ENCODE measurements at places on chromosomes 2 and 18.
A peak's percentile ranks its signal among the peaks of the same experiment; 100 is the strongest.

GRCh38 chr2:203603456-203604389, 68.6 kb upstream of the RAPH1 start:
- no peak for DNase-seq

DNA sequence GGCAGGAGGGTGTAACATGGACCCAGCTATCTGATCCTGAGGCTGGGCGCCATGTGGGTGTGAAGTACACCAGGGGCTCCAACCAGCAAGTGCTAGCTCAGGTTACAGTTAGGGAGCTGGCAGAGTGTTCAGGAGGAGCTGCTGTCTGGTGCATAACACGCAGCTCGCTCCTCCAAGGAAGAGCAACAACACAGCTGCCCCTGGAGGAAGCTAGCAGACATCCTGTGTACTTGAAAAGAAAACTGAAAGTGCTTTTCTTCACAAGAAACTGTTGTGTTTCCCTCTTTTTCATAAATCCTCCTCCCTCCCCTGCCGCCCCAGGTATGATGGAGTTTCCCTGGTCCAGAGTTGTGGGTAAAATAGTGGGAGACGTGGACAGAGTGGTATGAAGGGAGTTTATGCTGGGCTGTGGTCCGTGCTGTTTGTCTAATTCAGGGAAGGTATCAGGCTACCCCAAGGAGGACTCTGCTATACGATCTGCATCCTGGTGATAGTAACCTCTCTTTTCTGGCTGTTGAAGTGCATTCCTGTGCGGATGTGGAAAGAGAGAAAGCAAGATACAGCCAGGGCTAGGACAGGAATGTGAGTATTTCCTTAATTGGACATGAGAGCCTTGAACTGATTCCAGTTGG, 6.1 kb upstream of the LBH start:
- DNase-seq = no peak

DNA sequence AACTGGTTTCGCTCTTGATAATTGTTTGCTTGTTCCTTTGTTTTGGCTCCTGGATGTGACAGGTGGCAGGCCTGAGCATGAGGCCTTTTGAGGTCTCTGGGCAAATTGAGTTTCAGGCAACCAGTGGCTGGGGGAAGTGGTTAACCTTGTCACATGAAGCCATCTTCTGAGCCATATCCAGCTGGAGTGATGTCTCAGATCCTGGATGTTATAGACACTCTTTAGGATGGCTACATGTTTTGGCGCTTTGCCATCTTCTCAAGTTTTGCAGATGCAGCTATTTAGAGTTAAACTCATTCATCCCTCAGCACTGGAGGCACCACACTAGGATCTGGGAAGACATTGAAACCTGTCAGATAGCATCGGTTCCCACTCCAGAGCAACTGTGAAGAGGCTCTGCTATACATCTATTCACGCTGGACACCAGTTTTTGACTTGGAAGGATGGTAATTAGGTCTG, 25.3 kb upstream of the TACR1 start:
- DNase-seq = no peak

DNA sequence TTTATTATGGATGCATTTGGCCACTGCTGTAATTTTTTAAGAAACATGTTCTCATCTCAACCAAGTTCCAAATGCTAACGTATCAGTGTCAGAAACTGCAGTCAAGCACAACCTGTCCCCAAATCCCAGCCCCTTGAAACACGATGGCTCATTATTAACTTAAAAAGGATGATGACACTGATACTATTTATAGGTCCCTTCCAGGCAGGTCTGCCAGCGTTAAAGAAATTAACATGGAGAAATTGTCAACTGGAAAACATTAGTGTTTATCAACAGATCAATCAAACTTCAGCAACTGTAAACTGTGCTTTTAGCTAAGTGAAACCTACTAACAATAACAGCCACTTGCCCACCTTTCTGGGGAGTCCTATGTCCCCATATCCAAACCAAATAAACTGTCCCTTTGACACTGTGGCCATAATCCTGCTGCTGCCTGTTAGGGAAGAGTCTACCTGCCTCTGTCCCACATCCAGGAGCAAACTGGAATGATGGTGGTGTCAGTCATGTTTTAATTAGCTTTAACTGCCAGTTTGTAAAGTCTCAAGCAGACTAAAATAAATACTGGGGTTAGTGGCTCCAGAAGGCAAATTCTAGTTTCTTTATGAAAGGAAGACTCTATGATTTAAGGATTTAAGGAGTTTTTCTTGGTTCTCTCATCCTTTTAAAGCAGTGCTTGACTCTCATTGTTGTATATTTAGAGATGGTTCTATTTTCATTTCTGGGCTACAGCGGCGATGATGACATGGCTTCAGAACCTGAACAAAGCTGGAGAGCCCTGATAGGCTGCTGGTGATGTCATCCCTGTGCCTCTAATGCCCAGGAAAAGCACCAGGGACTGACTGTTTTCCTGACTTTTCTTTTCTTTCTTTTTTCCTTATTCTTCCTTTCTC, 583.6 kb upstream of the PIK3C3 start:
- no peak for DNase-seq

GRCh38 chr2:12001621-12002020, 255.2 kb downstream of the LPIN1 start:
- DNase-seq = no peak

DNA sequence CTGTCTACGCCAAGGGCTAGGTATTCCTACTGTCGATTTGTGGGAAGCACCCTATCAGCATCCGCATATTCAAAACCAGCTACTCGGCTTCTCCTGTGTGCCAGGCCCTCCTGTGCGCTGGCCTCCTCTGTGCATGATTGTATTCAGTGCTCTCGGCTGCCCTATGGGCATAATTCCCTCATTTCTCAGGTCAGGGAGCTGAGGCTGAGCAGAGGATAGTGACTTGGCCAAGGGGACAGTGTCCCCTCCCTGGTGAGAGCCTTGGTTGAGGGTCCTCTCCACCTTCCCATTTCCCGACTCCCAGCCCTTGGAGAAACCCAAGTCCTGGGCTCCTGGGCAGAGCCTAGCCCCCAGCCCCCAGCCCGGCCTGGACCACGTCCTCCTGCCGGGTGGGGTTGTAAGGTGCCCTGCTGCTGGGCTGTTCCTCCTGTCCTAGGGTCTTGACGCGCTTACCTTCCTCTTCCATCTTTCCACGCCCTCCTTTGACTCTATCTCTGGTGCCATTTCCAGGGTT, 6.3 kb upstream of the HS6ST1 start:
- DNase-seq = no peak

DNA sequence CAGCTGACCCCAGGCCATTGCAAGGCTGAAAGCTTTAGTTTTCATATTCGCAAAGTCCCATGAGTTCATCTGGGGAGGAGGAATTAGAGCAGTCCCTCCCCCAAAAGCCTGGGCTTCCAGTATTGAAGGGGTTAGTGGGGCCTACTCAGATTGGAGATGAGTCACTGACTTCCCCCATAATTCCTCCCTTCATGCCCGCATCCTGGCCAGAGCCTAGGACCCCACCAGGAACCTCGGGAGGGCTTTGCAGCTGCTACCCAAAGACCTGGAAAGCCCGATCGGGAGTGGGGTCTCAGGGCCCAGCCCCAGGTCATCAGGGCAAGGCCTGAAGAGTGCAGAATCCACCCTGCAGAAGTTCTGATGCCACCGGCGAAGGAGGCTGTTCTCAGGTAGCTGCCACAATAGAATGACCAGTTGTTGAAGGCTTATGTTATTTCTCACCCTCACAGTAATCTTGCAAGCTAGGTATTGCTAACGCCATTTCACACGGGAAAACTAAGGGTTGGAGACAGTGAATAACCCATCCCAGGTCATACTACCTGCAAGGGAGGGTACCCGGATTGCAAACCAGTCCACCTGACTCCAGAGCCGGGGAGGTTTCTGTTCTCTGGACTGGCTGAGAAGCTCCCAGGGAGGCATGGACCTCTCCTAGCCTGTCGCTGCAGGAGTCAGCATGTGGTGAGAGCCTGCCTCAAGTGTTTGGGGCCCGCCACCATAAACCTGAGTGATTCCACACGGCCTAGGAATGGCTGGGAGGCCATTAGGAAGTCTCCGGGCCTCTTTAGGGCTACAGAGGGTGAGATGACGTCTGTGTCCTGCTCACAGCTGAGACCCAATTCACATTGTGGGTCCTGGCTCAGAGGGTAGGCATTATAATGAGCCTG, 5.8 kb upstream of the ARID5A start:
- DNase-seq = no peak

DNA sequence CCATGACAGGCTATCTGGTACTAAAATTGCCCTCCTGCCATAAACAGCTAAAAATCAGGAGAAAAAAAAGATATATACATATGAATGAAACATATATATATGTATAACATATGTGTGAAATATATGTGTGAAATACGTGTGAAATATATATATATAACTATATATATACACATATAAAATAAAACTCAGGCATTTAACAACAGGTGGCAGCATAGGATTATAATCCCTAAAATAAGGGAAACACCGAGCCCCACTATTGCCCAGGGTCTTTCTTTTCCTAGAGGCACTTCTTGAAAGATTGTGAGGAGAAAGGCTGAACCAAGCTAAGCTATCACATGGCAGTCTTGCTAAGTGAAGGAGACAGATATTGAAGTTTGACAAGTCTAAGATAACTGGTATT, 65.9 kb upstream of the CYTIP start:
- DNase-seq = no peak

GRCh38 chr2:102137138-102137537, 5.4 kb upstream of the IL1R1 start:
- no peak for DNase-seq

DNA sequence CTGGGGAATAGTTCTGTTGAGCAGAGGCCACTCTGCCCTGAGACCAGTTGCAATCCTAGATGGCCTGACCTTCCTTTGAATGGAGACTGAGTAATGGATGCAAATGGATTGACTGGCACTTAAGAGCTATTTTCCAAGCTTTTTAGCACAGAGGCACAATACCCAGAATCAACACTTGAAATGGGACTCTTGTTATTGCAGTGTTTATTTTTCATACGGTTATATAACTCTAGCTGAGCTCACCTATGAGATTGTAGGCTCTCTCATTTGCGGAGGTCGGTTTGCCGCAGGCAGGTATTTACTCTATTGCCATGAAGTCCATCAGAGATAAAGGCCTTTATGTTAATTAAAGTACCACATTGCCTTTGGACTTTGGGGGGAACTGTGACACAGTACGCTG, 422.3 kb upstream of the CELF4 start:
- no peak for DNase-seq

GRCh38 chr2:100733391-100734187, 86.3 kb upstream of the NPAS2 start:
- no peak for DNase-seq

- no peak for DNase-seq
Measured at GRCh38 chr2:25618676-25619075, 54.7 kb downstream of the DTNB start.

- no peak for DNase-seq
Measured at GRCh38 chr18:79955302-79956075, 4.0 kb upstream of the SLC66A2 start.

- DNase-seq = no peak
Measured at GRCh38 chr18:6405237-6406074, 9.3 kb downstream of the L3MBTL4 start.

GRCh38 chr2:240558236-240558761, 511 bp upstream of the ANKMY1 start:
- no peak for DNase-seq

DNA sequence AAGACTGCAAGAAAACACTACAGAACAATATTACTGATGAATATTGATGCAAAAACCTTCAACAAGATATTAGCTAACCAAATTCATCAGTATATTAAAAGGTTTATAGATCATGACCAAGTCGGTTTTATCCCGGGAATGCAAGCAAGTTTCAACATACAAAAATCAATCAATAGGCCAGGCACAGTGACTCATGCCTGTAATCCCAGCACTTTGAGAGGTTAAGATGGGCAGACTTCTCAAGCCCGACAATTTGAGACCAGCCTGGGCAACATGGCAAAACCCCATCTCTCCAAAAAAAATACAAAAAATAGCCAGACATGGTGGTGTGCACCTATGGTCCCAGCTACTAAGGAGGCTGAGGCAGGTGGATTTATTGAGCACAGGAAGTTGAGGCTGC, 82.9 kb downstream of the FSIP2 start:
- DNase-seq = no peak

GRCh38 chr18:45653090-45653489, 37.8 kb downstream of the SLC14A2 start:
- no peak for DNase-seq

DNA sequence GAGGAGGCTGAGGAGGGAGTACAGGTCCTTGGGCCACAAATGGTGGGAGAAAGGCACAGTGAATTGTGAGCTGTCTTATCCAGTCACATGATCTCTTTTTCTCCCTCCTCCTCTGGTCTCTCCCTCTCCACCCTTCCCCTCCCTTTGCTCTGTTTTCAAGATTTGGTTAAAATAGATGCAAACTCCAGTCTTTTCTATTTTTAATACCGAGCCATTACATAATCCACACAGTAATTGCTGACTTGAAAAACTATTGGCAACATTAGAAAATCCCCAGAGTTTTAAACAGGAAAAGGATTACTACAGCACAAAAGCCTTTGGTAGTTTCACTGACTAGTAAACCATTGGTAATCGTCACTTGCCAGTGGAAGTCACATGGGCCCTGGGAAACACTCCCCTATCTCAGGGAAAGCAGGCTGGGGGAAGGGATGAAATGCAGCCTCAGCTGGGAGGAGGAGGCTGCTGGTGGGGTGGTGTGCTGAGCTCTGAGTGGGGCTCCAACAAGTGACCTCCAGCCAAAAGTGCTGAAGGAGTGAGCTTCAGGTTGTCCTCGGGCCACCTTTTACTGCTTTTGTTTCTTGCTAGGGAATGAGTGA, 57.4 kb upstream of the PCBP1 start:
- DNase-seq = no peak

DNA sequence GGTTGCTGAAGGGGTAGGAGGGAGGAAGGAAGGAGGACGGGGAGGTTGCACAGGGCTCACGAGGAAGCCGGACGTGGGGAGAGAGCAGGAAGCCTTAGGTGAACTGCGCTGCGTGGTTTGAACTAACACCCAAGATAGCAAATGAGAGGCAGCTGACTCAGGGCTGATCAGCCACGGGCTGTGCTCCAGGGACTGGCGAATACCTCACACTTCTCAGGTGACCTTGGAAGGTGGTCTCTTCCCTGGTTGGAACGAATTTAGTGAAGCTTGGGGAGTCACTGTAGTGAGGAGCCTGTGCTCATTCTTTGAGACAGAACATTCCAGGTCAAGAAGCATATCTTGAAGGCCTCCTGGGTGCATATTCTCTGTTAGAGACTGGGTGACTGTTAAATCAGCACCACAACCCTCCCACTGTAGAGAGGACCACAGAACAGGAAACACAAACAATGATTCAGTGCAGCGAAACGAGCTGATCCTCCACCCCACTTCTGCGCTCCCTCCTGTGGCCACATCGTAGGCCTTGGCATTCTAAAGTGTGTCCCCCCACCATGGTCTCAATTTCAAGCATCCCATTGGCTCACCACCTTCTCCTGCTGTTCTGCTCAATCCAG, 33.8 kb downstream of the TOGARAM2 start:
- DNase-seq = peak; percentile 44

DNA sequence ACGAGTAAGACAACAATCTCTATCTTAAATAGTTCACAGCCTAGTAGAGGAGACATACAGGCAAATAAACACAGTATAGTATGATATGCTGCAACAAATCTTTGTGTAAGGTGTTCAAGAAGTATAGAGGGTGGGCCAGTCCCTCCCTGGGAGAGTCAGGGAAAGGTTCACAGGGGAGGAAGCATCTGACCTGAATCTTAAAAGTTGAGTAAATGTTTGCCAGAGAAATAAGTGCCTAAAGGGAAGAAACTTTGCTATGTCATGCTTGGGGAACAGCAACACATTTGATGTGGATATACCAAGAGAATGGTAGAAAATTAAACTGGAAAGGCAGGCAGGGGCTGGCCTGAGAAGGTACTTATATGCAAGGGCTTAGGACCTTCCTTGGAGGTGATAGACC, 125.7 kb upstream of the CYP26B1 start:
- no peak for DNase-seq

GRCh38 chr18:10789180-10789579, 263.4 kb downstream of the NAPG start:
- DNase-seq = no peak
